ENCODE measurements at places on chromosomes 4 and X.
A peak's percentile ranks its signal among the peaks of the same experiment; 100 is the strongest.

- no peak for DNase-seq
Observed at GRCh38 chr4:184142121-184143000, 75.3 kb downstream of the ENPP6 start.

- DNase-seq = no peak
Observed at GRCh38 chr4:22478426-22478825, 37.4 kb downstream of the ADGRA3 start.

DNA sequence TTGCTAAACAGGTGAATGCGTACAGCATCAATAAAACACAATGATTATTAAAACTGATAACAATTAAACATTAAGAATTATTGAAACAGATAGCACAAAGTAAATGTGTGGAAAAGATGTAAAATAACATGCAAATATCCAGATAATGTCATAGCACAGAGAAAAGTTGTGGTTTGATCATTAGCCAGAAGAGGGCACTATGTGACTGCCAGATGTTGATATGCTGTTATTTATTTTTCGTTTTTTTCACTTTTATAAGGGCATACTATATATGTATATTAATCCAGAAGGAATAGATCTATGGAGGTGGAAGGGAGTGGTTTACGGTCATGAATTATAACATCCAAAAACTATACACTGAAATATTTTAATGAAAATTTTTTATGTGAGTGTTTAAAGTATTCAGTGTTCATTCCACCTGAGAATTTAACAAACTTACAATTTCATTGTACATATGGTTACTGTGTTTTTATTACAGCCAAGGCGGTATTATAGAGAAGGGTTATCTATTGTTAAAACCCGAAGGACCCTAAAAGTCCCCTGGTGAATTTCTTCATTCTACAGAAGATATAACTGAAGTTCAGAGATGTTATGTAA, 211.9 kb upstream of the UGT8 start:
- peak; percentile 42 for DNase-seq

GRCh38 chrX:68997911-68998310, 167.3 kb downstream of the PJA1 start:
- no peak for DNase-seq

DNA sequence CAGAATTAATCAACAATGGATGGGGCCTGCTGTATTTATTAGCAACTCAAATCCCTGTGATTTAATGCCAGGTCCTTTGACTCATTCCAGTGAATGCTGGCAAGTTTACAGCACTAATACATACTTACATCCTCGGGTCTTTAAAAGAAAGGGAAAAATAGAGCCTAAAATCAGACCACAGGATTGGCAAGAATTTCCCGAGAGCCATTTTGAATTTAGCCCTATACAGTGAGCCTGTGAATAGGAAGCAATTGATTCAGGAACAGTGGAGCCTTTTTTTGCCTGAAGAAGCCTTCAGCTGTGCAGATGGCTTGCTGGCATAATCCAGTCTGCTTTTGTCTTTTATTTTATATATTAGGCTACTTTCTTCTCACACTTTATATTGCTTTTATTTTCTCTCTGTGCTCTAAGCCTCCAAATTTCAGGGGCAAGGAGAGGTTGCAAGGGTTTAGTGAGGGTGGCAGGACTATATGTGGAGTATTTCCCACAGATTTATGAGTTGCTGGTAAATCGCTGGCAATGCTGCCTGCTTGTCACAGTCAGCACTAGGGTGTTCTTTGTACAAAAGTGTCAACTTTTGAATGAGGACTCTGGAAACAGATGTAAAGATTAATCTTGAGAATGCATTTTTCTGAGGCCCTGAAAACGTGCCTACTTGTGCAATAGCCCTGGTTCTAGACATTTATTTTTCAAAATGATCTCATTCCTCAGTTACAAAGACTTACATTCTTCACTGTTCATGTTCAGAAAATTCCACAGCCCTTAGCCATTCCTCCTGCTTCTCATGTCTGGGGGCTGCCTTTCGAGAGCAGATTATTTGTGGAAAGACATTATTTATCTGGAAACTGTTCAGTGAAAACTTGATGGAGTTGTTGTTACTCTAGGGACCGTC, 303.5 kb downstream of the SPRY1 start:
- no peak for DNase-seq

- peak; percentile 12 for DNase-seq
Observed at GRCh38 chr4:107757283-107757682, 37.2 kb upstream of the PAPSS1 start.

DNA sequence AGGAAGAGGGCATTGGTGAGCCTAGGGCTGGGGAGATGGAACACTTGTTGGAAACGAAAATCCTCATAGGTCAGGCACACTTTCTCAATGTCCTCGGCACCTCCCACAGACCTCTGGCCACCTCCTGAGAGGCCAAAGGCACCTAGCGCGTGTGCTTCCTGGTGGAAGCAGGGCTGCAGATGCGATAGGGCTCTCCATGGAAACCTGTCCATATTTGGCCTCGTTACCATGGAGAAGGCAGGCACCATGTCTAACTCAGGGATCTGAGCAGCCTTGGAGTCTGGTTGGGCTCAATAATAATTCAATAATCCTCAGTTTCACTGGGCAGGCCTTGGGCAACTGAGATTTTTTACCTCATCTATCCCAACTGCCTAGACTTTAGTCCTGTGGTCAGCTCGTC, 58.3 kb downstream of the RAI2 start:
- DNase-seq = no peak

- no peak for DNase-seq
Observed at GRCh38 chr4:88137112-88137511, 21.3 kb downstream of the ABCG2 start.

- no peak for DNase-seq
Observed at GRCh38 chr4:22485737-22486136, 30.1 kb downstream of the ADGRA3 start.

DNA sequence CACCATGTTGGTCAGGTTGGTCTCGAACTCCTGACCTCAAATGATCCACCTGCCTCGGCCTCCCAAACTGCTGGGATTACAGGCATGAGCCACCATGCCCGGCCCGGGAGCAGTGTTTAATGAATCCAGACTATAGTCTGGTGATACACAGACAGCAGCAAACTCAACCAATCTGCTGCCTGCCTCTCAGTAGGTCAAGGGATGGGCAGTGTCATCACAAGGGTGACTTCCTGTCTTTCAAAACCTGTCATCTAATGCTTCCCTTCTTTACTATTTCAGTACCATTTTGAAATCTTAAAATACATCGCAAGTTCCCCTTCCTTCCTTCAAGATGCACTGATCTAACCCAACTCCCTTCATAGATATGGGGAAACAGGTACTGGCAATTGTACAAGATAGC, 8.4 kb downstream of the RPL39 start:
- DNase-seq = peak; percentile 32

DNA sequence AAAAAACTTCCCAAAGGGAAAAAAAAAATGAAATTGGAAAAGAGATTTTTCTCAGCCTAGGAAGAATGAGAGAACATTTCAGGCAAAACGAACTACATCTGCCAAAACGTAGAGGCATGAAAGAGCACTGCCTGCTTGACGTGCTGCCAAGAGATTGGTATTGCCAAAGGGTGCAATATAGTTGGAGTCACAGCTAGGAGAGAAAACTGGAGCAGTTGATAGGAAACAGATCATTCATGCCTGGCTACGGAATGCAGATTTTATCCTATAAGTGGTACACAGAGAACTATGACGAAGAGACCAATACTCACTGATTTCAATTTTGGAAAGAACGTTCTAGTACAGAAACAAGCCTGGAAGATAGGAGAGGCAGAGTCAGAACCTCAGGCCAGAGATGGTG, 68.4 kb upstream of the IQCM start:
- DNase-seq = no peak

DNA sequence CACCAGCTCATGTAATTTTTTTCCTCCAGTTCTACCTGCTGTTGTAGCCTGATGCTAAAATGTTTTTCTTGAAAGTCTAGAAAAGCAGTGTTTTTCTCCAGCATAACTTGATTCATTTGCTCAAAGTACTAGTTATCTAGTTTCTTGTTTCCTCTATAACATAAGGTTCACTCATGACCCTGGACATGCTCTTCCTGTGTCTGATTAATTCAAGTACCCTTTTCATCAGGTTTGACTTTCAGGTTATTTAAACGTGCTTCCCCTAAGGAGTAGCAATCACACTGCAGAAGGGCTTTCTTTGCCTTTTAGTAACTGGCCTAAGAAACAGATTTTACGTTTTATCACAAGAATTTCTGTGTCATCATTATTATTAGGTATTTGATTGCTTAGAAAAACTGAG, 66.8 kb upstream of the EGFL6 start:
- no peak for DNase-seq

- peak; percentile 21 for DNase-seq
Observed at GRCh38 chr4:146110871-146111485, 64.5 kb upstream of the LSM6 start.

DNA sequence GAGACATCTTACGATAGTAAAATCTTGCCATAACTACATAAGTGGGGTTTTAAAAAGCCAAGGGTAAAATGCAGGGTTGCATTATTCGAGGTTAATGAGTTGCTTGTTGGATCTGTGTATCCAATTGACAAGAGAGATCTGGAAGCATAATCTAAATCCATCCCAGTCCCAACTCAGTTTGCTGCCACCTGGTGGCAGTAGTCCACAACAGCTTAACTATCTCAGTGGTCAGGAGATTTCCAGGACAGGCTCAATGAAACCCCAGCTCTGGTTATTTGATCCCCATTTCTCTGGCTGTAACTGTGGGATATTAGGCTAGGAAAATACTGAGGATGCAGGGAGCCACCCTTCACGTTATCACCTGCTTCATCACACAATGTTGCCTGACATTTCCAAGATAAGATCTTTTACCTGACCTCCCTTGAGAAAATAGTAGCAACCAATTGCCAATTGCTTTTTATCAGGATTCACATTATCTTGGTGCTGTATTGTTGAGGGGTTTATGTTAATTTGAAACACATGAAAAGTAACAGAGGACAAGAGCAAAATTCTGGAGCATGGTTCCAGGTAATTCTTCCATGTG, 88.2 kb upstream of the TNIP3 start:
- peak; percentile 72 for DNase-seq

DNA sequence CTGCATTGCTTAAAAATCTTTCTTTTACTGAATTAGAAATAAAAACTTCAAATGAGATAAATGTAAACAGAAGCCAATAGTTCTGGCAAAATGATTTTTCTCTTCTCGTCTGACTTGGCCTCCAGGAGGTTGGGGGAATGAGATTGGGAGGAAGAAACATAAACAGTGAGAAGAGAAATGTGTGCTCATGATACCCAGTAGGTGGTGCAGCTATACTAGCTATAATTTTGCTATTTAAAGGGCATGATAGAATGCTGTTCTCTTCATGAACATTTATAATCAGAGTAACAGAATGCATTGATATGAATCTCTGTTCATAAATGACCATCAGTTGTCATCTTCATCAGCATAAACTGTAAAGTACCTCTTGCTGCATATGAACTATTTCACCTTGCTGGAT, 85.5 kb downstream of the TACR3 start:
- DNase-seq = peak; percentile 45

DNA sequence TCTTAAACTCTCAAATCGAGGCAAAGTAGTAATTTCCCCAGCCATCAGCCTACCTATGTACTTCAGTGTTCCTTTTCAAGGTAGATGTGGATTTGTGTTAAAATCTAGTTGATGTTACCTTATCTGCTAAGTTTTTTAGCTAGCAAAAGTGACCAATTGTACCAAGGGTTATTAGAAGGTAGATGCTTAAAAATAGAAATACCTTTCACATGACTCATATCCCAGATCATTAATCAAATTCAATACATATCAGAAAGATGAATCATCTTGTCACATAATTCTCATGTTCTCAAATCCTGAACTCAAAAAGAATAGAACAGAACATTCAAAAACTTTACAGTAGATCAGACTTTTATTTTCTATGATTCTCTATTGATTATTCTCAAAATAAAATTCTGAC, 3.5 kb downstream of the ENAM start:
- no peak for DNase-seq

DNA sequence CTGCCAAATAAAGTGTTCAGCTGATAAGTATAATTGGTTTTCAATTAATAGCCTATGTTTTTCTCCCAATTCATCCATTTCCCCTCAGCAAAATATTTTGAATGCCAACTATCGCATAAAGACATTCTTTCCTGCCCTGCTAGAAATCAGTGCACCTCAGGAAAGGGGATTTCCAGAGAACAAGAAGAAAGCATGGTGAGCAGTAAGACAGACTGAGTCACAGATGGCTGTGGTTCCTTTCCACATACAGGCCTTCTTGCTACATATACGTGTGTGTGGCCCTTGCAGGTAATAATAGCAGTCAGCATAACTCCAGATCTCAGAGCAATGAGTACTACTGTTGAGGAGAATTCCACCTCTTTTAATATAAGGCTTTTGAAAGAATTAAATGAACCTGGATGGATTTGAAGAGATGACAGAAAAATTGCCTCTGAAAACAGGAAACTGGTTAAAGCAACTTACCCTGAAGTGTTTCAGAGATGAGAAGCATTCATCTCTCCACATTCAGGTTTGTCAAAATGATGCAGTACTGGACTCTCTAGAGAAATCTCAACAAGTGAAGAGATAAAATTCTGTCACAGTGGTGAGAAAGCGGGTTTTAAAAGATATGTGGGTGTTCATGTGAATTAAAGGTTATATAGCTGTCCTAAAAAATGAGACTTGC, 13.6 kb downstream of the GASK1B start:
- DNase-seq = no peak

DNA sequence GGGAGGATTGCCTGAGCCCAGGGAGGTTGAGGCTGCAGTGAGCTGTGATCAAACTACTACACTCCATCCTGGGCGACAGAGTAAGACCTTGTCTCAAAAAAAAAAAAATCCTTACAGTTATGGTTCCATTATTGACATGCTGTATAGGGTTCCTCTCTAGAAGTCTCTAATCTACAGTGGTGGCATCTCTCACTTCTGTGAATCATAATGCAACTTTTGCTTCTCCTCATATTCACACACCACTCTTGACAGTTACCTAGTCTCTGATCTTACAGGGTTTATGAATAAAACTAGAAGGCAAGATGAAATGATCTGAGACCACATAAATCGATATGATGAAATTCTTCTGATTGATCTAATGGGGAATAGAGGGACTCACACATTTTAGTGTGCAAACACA, 40.6 kb downstream of the DOCK11 start:
- no peak for DNase-seq

DNA sequence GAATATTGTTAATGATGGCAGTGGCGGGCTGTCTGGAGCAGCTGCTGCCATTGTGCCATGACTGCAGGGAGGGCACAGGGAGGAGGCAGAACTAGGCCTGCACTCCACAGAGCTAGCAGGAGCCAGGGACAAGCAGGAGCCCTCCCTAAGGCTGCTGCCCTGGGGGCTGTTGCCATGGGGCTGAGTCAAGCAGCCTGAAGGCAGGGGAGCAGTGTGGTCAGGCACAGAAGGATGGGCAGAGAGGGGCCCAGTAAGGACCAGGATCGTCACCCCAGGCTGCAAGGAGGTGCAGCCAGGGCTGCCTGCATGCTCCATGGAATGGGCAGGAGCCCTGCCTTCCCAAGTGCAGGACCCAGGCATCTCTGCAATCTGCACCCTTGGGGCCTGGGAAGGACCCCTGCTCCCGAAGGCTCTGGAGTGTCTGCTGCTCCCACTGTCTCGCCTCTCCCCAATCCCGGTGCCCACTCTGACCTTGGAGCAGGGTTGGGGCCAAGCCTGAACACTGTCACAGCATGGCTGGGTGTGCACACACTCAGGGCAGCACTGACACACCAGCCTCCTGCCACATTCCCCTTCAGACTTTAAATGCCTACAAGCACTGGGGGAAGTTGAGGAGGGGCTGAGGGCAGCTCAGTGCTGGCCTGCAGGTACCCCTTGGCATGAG, 98.3 kb upstream of the GALNTL6 start:
- no peak for DNase-seq

- no peak for DNase-seq
Observed at GRCh38 chrX:31588355-31588754, 516.5 kb upstream of the FTHL17 start.

Data from Kasumi-1 (cell line).